ENCODE measurements at places on chromosomes 3 and 15.

DNA sequence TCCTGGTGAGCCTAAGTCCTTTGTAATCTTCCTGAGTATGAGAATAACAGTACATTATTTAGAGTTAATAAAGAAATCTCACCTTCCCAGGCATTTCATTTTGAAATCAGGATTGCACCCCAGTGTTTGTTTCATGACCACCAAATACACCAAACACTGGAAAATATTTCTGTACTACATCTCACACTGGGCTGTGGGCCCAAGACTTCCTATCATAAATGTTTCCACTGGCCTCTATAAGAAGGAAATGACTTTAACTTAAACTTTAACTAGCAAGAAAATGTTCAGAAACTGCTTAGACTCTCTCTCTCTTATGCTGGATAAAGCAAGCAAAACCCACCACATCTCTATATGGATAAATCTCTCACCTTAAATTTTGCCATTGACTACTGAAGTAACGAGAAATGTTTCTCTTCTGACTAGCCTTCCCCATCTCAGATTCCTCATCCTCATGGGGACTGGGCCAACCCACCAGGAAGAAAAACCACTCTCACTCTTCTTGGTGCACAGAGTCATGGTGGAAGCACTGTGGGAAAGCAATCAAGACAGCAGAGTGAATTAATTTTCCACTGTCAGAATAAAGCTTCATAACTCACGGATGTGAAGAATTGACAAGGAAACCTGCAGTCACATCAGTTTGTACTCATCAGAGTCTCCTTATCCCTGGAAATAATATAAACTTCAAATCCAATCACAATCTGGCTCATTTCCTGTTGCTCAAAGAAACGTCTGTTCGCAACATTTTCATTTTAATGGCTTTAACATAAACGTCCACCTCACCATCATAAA is 859.6 kb downstream of the EPHA3 start:
- no peak for DNase-seq

- DNase-seq = no peak
Measured at GRCh38 chr3:141789281-141789680, 26.1 kb downstream of the GRK7 start.

GRCh38 chr3:28859897-28860296 is 421.0 kb upstream of the RBMS3 start:
- no peak for DNase-seq

- peak; percentile 56 for DNase-seq
Measured at GRCh38 chr3:123749711-123750110, 134.4 kb downstream of the MYLK start.

GRCh38 chr3:36302158-36302509 is 78.2 kb upstream of the STAC start:
- DNase-seq = no peak

- no peak for DNase-seq
Measured at GRCh38 chr3:64717872-64718613, 30.2 kb upstream of the ADAMTS9 start.

- no peak for DNase-seq
Measured at GRCh38 chr3:61778095-61778494, 216.7 kb downstream of the PTPRG start.

- peak; percentile 7 for DNase-seq
Measured at GRCh38 chr3:160879859-160880258, 123.8 kb downstream of the PPM1L start.

- DNase-seq = no peak
Measured at GRCh38 chr3:135017003-135017893, 222.2 kb downstream of the EPHB1 start.

DNA sequence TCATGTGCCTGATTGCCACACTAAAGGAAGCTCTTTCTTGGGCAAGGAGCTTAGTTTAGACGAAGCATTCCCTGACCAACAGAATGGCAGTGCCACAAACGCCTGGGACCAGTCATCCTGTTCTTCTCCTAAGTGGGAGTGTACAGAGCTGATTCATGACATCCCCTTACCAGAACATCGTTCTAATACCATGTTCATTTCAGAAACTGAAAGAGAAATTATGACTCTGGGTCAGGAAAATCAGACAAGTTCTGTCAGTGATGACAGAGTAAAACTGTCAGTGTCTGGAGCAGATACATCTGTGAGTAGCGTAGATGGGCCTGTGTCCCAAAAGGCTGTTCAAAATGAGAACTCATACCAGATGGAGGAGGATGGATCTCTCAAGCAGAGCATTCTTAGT is 18.4 kb downstream of the SENP5 start:
- peak; percentile 48 for DNase-seq

DNA sequence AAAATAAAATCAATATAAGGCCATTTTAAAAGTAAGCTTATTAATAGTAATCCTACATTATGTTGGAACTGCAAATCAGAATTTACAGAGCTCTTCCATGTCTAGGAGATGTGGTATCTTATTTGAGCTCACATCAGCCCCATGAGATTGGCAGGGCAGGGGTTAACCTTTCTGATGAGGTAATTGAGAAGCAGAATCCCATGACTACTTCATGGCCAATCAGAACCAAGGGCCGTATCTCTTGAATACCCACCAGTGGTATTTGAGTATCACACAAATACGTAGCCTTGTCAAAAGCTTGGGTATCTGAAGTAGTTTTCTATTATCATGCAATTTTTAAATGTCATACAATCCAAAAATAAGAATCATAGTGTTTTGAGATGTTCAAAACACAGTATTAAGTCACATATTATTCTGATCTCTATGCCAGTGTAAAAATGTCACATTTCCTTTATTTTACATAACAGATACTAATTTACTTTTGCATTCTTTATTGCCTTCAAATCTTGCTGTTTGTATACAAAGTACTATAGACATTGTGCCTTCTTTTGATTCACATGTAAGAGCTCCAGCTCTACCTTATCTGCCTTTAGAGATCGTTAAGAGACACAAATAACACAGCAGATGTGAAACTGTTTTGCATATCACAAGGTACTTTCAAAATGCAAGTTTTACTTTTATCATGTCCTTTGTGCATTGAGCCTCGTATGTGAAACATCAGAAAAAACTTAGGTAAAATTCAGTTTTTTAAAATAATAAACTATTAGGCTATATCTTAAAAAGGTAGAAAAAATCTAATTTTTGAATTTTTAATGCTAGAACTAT is 251.7 kb upstream of the GOLGA6L4 start:
- no peak for DNase-seq

DNA sequence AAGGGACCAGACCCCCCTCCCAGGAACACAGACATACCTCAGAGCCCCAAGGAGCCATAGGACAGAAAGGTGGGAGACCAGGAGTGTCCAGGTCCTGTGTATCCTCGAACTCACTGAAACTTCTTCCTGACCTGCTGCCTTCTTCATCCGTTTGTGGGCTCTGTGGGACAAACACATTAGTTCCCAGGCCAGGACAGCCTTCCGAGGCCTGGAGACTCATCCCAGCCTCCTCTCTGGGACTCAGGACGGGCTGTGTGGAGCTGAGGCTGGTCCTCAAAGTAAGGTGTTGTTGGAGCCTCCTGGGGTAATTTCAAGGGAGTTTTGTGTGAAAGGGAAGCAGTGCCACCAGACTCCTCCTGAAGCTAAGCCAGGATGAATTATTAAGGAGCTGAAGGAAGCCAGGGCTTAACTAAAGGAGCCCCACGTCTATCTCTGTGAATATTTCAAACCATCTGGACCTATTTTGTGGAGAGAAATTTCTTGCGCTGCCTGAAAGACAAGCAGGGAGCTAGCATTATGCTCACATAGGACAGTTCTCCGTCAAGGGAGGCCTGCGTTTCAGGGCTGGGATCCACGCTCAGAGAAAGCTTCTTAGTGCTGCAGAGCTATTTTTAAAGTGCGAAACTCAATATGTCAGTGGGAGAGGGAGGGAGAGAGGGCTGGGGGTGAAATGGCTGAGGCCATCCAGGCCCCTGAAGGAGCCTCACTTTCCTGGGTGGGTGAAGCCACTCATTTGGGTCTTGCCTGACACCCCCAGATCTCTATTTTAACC is 29.8 kb upstream of the PLA2G4E start:
- no peak for DNase-seq

DNA sequence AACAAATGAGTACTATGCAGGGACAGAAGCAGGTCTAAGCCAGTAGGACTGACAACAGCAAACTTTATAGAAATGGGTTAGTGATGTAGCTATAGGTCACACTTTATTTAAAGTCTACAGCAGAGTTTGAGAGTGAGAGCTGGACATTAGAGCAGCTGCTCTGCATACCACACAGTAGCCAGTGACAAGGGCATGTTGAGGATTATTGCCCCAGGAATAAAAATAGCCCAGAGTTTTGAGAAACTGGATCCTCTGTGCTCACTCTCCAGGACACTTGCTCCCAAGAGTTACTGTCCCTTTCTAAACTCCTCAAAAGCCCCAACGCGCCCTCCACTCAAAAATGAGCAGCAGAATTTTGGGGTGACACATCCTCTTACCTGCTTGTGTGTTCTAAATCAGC is 21.1 kb downstream of the LRTM1 start:
- no peak for DNase-seq

DNA sequence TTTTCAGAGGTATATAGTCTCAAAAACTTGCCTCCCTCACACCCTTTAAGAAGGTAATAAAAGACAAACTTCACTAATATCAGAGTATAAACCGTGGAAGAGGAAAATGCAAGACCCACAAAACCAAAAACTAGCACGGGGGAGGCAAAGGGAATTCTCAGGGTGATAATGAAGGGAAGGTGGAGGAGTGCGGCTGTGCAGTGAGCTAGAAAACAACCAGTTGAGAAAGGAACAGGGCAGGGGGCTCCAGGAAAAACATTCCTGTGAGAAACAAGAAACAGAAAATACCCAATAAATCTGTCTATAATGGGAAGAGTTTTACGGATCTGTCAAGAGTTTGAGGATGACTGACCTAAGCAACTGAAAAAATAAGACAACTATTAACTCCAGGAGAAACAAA is 31.6 kb downstream of the TAMM41 start:
- no peak for DNase-seq

DNA sequence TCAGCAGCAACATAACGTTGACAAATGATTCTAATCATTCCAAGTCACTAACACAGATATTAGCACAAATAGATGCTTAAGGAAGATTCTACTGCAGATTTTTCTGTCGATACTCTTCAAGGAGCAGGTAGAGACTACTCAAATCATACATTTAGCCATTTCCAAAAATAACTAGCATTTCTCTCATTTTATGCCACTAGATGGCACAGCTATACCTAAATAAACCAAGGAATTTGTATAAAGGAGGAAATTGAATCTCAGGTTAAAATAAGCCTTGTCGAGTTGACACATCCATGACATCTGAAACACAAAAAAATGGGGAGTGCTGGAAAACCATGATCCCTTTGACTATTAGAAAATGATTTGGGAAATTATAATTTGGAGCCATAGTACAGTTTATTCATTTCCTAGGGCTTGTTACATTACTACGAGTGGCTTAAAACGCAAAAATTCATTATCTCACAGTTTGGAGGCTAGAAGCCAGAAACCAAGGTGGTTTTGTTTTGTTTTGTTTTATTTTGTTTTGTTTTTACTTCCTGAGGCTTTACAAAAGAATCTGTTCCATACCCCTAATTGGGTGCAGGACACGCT is 59.5 kb upstream of the STRIT1 start:
- peak; percentile 40 for DNase-seq

- no peak for DNase-seq
Measured at GRCh38 chr3:52216585-52217408, 8.6 kb downstream of the TLR9 start.

DNA sequence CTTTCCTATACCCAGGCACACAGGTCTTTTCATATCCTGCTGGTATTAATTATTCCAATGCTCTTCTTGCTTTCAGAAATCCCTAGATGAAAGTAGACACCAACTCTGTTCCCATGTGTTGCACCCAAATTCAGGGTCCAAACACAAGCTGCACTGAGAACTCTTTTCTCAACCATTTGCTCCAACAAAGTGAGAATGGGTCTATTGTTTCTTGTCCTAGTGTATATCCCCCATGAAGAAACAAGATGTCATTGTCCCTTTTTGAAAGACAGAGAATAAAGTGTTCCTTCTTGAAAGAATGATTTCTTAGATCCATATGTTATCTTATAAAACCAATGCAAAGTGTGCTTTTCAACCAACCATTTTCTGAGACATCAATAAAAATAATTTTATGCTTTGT is 353.7 kb downstream of the CNTN6 start:
- no peak for DNase-seq

DNA sequence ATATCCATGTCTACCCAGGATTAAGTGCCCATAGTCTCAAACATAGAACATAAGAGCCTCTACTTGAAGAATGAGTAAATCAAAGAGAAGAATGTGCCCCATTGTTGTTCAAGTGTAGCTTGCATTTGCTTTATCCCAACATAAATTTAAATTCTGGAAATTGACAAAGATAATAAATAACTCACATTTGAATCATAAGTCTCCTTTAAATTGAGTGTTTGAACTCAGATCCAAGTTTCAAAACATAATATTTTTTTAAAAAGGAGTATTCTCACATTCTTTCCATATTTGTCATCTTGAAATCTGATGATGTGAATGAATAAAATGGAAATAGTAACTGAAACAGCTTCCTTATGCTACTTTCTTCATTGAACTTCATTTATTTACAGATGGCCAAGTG is 135.2 kb downstream of the MECOM start:
- no peak for DNase-seq

- no peak for DNase-seq
Measured at GRCh38 chr15:94791510-94791909, 560.1 kb downstream of the MCTP2 start.

DNA sequence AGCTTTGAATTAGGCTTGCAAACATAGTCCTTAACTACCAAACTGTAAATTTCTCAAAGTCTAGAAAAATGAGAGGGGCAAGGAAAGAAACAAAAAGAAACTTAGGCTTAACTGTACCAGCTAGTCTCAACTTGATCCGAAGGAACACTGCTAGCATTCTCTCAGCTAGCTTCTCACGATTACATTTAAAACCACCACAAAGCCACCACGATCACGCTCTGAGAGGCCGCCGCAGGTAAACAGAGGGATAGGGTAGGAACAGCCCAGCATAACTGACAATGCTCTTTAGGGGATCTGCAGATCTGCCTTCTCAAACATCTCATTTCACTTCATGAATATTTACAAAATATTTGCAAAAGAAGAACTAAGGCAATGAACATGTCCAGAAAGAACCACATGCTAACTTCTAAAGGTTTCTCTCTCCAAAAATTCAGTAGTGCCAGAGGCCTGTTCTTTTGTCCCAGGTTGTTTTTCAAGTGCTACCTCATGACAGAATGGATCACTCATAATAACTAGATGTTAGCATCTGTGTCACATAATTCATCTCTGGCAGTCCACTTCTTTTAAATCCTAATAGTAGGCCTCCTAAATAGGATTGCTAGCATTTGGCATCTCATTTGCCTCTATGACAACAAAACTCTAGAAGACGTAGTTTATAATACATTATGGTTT is 18.9 kb downstream of the VGLL4 start:
- DNase-seq = no peak

DNA sequence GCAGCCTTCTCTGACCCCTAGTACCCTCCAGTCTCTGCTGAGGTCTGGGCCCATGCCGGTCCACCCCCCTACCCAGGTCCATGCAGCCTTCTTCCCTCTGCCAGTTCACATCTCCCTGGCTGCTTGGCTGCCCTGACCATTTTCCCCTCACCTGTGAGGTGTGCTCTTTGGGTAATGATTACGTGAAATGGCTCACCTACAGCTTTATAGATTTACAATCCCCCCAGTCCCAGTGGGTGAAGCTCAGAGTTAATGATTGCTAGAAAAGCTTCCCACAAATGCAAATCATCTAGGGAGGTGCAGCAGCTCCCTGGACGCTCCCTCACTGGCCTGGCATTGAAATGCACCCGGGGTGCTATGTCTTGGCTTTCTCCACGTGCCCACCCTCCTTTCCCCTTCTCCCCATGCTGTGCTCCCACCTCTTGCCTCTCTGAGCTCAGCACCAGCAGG is 18.7 kb downstream of the PAQR5 start:
- DNase-seq = no peak

- peak; percentile 43 for DNase-seq
Measured at GRCh38 chr15:91237445-91237844, 137.4 kb downstream of the SV2B start.

- DNase-seq = no peak
Measured at GRCh38 chr15:51386960-51387698, 45.7 kb downstream of the GLDN start.
